Hematopoietic multipotent progenitor cell (in vitro differentiated cells): ENCODE measurements at places on chromosomes 5 and 9.

GRCh38 chr5:180041301-180042274, 30.0 kb downstream of the RNF130 start:
- DNase-seq = no peak

GRCh38 chr5:94239266-94239665, 379.1 kb downstream of the KIAA0825 start:
- DNase-seq = no peak

DNA sequence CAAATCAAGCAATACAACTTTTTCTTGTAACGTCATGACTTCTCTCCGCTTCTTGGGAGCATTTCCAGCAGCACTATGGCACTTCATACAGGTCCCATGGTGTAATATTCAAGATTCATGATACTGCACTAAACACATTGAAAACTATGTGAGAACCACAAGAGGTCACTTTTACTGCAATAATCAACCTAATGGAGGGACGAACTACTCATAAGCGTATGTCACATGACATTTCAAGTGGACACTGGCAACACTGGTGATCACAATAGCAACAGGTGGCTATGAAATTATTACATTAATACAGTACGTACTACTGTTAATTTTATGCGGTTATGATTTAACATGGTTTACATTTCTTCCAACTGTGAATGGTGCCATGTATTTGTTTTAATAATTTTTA, 78.6 kb upstream of the TBC1D9B start:
- DNase-seq = peak; percentile 5

DNA sequence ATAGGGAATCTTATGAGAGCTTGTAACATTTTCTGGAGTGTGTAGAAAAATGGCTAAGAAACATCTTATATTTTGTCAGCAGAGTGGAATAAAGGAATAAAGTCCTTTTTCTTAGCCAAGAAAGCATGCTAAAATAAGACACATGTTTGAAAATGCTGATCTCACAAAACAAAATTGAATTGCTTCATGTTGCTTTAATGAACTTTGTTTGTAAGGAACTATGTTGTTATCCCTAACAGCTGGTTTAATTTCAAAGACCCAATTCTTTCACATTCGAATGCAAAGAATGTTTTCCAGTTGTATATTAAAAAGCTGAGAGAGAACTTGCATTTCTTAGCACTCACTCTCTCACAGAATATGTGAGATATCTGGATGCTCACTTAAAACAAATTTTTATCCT, 107.6 kb downstream of the MUSK start:
- no peak for DNase-seq

GRCh38 chr9:20944507-20944906, 86.9 kb downstream of the HACD4 start:
- no peak for DNase-seq
